GM23338 (cell line): ENCODE measurements at places on chromosomes 2 and 18. TPM values are rescaled to one million over a fixed set of nuclear protein-coding genes. Genes with fewer than 3 reads are reported as not detected.

DNA sequence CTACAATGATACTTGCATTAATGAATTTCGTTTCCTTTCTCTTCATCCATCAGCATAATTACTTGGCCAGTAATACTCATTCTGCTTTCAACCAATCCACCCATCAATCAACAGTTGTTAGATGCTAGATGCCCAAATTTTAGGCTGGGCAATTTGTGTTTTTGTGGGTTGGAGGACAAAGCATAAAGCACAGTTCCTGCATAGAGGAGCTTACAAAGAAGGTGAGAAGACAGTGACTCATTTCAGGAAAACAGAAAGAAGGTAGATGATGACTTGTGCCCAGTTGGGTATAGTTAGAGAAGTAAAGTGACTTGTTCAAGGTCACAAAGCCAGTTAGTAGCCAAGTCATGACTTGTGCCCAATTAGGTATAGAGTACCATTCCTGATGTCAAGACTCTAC is 1186.8 kb upstream of the CELF4 start:
- no peaks in the 10 kb centered on the region for H3K36me3 ChIP-seq
- H3K27me3 ChIP-seq, result no peaks in the 10 kb centered on the region
- no peaks in the 10 kb centered on the region for H3K4me1 ChIP-seq
- DNase-seq, result no peak
- no peak overlapping the region for H3K4me3 ChIP-seq
- no peak overlapping the region for H3K27ac ChIP-seq

The SULT1C2 gene
- total RNA-seq, result 0.69 and 1.9 TPM in 2 replicates

DNA sequence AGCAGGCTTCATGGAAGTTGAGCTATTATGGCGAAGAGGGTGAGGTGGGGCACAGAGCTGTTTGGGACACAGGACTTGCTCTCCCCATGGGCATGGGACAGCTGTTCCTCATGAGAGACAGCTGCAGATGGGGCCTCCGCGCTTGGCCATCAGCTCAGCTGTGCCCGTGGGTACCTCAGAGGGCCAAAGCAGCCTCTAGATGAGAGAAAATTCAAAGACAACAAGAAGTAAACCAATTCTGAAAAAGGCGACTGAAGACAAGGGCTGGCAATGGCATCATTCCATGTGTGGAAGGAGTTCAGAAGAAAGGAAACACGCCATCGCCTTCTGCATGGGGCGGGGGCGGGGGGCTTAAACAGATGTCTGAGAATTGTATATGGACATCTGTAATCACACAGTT is 136.2 kb downstream of the BCL2 start:
- no peaks in the 10 kb centered on the region for H3K27me3 ChIP-seq
- H3K4me3 ChIP-seq, result no peak overlapping the region
- peaks cover 8% of the 10 kb centered on the region; the same call in 1 of the 2 replicates for H3K4me1 ChIP-seq
- no peak for DNase-seq

The MC5R gene
- 0.54 TPM in 1 of 2 replicates, not detected in the other for total RNA-seq

The LYG2 gene
- 1.2 TPM in 1 of 2 replicates, not detected in the other for total RNA-seq

The DNAJC5G gene
- total RNA-seq, result 0.39 and 0.59 TPM in 2 replicates

GRCh38 chr18:63339920-63340484 is 20.4 kb upstream of the BCL2 start:
- H3K4me3 ChIP-seq, result peak overlapping the region; percentile 13; the same call in 1 of the 2 replicates
- peak; percentile 96 for DNase-seq
- H3K36me3 ChIP-seq, result peaks cover 8% of the 10 kb centered on the region; the same call in 1 of the 2 replicates
- H3K27me3 ChIP-seq, result no peaks in the 10 kb centered on the region
- H3K4me1 ChIP-seq, result peaks cover 17% of the 10 kb centered on the region

DNA sequence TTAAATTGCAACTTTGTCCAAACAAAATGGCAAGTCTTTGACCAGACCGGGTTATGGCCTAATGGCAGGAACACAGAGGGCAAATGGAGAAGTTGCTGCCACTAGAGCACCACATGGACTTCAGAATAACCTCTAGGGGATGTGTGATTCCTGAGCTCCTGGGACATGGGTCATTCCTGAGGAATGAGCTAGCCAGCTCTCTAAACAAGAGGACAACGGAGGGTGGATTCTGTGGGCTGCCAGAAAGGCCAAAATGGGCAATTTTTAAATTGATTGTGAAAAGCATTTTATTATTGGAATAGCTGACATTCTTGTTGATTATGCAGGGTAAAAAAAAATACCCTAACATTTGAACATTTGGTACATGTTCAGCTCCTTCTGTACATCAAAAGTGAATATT is 109.8 kb upstream of the FZD5 start:
- DNase-seq, result no peak
- no peaks in the 10 kb centered on the region for H3K36me3 ChIP-seq
- no peak overlapping the region for H3K4me3 ChIP-seq
- H3K4me1 ChIP-seq, result peaks cover 7% of the 10 kb centered on the region; the same call in 1 of the 2 replicates
- no peaks in the 10 kb centered on the region for H3K27me3 ChIP-seq

The DNAJB2 gene
- 25.5 and 25.9 TPM in 2 replicates for total RNA-seq

GRCh38 chr2:162475661-162476060 is 131.7 kb downstream of the GCA start:
- H3K27ac ChIP-seq, result no peak overlapping the region
- no peak overlapping the region for H3K4me3 ChIP-seq
- DNase-seq, result no peak
- no peaks in the 10 kb centered on the region for H3K27me3 ChIP-seq

- no peaks in the 10 kb centered on the region for H3K36me3 ChIP-seq
- no peak for DNase-seq
- no peak overlapping the region for H3K4me3 ChIP-seq
- H3K4me1 ChIP-seq, result peaks cover 26% of the 10 kb centered on the region
These were observed 20.3 kb downstream of the ACTR3 start for GRCh38 chr2:113910110-113910717.

DNA sequence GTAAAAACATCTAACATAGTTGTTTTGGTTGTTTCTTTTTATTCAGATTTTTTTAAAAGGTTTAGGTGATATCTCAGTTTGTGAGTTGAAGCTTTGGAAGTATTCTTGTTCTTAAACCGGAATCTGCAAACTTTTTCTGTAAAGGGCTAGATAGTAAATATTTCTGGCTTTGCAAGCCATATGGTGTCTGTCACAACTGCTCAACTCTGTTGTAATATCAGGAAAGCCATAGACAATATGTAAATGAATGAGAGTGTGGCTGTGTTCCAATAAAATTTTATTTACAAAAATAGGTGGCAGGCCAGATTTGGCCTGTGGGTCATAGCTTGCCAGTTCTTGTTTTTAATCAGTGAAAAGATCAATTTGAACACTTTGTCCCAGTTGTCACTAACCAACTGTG is 134.1 kb downstream of the CNTNAP5 start:
- H3K4me1 ChIP-seq, result peaks cover 17% of the 10 kb centered on the region
- DNase-seq, result no peak
- no peak overlapping the region for H3K4me3 ChIP-seq
- no peak overlapping the region for H3K27ac ChIP-seq
- no peaks in the 10 kb centered on the region for H3K36me3 ChIP-seq

DNA sequence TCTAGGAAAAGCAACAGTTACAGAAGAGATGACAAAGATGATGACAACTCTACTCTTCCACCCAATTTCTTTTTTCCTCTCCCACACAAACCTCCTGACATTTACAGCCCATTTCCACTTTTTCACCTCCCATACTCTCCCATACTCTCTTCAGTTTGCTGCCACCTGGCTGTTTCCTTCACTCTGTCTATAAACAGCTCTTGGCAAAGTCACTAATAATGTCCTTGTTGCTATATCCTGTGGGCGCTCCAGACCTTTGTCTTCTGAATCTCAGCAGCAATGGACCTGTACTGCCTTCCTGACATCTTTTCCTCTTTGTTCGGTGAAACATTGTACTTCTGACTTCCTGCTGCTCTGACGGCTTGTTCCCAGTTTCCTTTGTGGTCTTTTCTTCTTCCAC is 60.7 kb upstream of the CAVIN2 start:
- no peak for DNase-seq
- H3K4me1 ChIP-seq, result peaks cover 9% of the 10 kb centered on the region
- H3K27me3 ChIP-seq, result no peaks in the 10 kb centered on the region
- H3K36me3 ChIP-seq, result peaks cover 5% of the 10 kb centered on the region; the same call in 1 of the 2 replicates
- no peak overlapping the region for H3K27ac ChIP-seq

DNA sequence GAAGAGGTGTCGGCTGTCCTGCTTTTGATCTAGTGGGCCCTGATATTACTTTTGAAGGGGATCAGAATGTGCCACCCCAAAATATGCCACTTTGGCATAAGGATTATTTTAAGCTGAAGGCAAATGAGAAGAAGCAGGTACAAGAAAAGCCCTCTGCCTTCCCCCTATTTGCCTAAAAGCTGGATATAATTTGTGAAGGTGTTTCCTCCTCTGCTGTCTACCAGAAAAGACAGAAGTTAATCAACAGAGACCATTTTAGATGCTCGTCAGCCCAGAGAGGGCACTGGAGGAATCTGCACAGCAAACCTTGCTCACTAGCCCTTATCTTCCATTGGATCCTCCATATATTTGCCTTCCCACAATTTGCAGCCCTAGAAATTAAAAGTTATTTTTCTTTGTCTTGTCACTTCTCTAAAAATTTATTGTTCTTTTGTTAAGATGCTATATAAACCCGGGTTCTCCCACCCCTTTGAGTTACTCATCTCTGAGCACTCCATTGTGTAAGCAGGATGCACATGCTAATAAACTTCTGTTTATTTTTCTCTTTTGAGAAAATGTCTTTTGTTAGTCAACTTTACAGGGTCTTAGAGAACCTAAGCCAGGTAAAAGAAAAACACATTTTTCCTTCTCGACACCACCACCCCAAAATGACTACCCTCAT is 163.2 kb upstream of the SLC1A4 start:
- H3K4me3 ChIP-seq, result no peak overlapping the region
- no peak for DNase-seq
- no peaks in the 10 kb centered on the region for H3K36me3 ChIP-seq
- no peak overlapping the region for H3K27ac ChIP-seq
- no peaks in the 10 kb centered on the region for H3K27me3 ChIP-seq

- H3K36me3 ChIP-seq, result peaks cover 4% of the 10 kb centered on the region; the same call in 1 of the 2 replicates
- peak; percentile 94 for DNase-seq
- H3K4me3 ChIP-seq, result peak overlapping the region; percentile 70
- H3K27me3 ChIP-seq, result no peaks in the 10 kb centered on the region
These were observed 153.7 kb downstream of the TGIF1 start for GRCh38 chr18:3603421-3604234.

DNA sequence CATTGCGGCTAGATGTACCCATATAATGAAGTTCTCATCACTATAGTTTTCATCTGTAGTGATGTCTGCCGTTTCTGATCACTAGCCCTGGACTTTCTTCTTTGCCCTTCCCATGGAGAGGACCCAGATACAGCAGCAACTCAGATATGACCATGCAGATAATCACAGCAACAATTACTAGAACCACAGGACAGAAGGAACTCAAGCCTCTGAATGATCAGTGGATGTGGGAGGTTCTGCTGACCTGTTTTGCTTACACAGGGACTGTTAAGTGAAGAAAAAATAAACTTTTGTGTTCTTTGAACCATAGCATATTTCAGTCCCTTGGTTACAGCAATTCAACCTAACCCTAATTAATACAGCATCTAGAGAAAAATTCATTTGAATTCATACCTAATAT is 62.7 kb downstream of the ACVR1 start:
- H3K27me3 ChIP-seq, result no peaks in the 10 kb centered on the region
- DNase-seq, result no peak
- no peak overlapping the region for H3K4me3 ChIP-seq

DNA sequence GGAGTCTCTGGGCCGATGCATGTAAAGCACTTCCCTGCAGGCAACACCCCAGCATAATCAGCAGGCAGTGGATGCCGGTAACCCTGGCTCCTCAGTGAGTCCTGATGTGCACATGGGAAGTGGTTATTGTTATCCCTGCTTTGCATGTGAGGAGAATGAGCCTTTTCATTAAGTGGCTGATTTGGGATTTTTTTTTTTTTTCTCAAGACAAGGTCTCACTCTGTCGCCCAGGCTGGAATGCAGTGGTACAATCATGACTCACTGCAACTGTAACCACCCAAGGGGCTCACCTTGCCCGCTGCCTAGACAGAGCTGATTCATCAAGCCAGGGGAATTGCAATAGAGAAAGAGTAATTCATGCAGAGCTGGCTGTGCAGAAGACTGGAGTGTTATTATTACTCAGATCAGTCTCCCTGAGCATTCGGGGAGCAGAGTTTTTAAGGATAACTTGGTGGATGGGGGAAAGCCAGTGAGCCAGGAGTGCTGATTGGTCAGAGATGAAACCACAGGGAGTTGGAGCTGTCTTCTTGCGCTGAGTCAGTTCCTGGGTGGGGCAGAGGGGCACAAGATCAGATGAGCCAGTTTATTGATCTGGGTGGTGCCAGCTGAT is 95.4 kb downstream of the SOCS6 start:
- H3K27ac ChIP-seq, result no peak overlapping the region
- no peaks in the 10 kb centered on the region for H3K4me1 ChIP-seq
- no peak for DNase-seq
- H3K36me3 ChIP-seq, result no peaks in the 10 kb centered on the region

DNA sequence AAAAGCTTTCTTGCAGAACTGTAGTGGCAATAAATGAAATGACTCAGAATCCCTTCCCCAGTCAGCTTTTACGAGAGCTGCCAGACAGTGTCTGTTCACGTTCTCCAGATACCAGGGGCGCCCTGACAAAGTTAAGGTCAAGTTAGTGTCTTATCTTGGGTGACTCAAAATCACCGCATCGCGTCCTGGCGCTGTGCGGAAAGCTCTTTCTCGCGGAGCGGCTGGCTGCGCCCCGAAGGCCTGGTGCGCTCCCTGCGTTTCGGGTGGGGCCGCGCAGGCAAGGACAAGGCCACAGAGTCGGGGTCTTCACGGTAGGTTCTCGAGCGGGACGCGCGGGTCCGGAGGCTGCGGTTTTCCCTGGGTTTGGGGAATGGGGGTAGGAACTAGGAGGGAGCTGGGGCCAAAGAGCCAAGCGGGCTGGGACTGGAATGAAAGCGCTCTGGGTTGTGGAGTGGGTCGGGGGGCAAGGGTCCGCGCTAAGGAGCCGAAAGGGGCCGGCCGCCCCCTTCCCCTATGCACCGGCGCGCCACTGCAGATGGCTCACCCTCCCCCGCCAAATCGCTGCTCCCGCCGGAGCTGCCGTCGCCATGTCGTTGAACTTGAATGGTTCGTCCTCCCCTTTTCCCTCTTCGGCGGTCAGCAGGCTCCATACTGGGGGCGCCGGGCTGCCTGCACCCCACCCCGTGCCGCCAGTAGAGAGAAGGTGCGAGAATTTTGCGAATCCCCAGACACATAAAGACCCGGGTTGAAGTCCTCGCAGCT is 2.6 kb upstream of the HOXD11 start:
- H3K36me3 ChIP-seq, result no peaks in the 10 kb centered on the region; the same call in 1 of the 2 replicates
- H3K27me3 ChIP-seq, result peaks cover 99% of the 10 kb centered on the region
- peak; percentile 55 for DNase-seq
- H3K27ac ChIP-seq, result no peak overlapping the region
- peaks cover 49% of the 10 kb centered on the region for H3K4me1 ChIP-seq
